Stimulated activated CD4-positive, alpha-beta T cell treated with anti-CD3 and anti-CD28 coated beads, Interleukin-1b, Interleukin-23, amount 100 ng/mL, for 48 hours (primary cell): ENCODE measurements at places on chromosomes 3 and 15.

DNA sequence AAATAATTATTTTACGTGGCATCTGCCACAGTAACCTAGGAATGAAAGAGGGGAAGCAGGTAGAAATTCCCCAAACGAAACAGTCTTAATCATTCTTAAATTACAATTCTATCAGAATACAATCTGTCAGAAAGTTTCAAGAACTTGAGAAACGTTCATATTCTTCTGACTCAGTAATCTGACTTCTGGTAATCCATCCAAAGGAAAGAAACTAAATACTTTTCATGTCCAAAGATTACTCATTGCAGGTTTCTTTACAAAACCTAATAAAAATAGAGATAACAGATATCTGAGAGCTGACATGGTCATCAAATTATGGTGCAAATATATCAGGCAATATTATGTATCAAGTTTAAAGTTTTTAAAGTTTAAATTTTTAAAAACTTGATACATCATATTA is 109.4 kb downstream of the DLG1 start:
- no peak for DNase-seq

DNA sequence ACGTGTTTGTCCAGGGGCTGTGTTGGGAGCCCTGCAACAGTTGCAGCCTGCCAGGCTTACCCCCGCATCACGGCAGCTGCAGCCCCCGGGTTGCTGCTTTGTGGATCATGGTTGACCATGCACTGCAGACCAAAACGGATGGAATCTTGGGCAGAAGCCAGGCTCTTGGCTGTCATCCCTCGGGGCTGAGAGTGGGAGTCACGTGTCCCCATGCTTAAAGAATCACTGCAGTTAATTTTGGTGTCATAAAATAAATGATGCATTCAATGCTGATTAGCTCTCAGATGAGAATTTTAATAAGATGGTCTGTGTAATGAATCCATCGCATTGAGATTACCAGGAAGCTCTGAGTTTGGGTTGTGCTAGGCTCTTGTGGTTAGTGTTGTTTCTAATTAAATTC is 115.6 kb downstream of the CHDH start:
- no peak for DNase-seq

- no peak for DNase-seq
Measured at GRCh38 chr3:39385456-39386090, 2.4 kb downstream of the SLC25A38 start.

- no peak for DNase-seq
Measured at GRCh38 chr15:80712956-80713355, 17.8 kb downstream of the ABHD17C start.

DNA sequence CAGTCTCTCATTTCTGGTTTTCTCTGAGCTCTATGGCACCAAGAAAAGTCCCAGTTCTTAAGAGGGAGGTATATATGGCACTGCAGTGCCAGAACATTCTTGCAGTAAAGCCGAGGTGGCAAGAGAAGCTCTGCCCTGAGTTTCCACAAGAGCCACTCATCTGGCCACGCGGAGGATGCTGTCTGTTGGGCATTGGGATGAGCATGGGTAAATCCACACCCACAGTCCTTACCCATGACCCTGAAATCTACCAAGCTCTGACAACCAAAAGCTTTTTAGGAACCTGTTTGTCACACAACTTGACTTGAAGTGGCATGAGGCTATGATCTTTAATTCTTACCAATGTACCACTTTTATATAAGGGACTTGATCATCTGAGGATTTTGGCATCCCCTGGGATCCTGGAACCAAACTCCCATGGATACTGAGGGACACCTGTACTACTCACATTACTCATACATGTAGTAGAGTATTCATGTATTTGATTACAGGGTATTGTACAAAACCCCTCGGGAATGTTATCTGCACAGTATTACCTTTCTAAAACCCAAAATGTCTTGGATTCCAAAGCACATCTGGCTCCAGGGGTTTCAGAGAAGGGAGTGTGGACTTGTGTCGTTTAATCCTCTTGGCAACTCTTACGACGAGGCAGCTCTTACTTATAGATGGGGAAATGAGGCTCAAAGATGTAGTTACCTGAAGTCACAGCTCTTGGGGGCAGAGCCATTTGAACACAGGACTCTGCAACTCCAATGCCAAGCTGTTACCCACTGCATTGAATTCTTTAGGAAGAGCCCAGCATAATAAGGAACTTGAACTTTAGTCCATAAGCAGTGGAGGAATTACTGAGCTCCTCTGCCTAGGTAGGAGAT is 8.8 kb downstream of the RPL32 start:
- no peak for DNase-seq

DNA sequence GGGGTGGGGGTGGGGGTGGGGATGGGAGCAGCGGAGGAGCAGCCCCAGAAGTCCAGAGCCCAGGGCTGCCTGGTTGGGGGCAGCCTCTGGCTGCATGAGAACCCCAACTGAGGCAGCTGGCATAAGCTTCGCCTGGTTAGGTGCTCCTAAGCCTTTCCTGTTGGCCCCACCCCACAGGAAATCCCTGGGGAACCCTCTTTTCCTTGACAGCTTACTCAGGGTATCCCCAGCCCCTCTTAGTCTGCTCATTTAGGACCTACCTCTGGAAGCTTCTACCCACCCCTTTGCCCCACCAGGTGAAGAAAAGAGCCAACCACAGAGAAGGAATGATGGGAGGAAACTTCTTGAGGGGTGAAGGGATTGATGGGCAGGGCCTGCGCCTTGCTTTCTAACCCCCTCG is 53.4 kb downstream of the IL20RB start:
- DNase-seq: no peak

DNA sequence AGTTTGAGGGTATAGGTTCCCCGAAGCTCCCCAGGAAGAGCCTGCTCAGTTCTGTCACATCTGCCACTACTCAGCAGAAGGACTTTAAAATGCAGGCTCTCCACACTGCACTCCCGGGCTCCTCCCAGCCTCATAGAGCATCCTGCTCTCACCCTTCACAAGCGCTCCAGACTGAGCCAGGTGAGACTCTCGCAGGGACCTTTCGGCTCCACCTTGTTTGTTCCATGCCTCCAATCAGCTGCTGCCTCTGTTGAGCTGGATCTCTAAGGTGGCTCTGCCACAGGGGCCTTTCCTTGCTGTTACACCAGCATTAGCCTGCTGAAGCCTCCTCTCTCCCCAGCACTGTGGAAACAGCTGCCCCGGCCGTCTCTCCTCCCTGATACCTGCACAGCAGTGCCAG is 56.1 kb downstream of the SLCO3A1 start:
- DNase-seq: no peak

GRCh38 chr15:70060993-70061305 is 36.8 kb downstream of the TLE3 start:
- no peak for DNase-seq

- DNase-seq: no peak
Measured at GRCh38 chr15:46111730-46112129, 476.9 kb downstream of the SQOR start.

DNA sequence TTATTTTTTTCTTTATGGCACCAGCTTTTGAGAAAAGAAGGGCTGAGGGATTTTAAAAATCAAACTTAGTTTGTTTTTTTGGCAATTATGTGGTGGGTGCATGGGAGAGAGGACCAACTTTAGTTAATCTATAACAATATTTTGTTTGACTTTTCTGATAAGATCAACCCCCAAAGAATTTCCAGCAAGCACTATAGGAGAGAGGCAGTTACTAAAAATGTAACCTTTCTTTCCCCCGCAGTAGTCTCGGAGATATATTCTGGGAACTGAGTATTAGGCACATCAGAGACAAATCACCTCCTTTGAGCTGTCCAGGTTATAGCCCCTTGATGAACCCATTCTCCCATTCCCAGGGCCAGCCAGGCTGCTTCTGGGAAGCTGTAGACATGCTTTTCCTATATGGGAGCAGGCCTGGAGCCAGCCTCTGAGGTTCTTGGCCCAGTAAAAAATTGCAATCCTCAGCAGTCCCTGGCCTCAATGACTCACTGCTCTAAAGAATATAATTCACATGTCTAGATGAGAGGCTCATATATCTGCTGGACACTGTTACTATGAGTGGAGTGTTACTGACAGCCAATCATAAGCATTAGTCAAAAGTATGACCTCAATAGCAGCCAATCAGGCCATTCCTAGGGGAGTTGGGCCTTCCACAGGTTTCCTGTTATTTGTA is 138.3 kb upstream of the AGBL1 start:
- DNase-seq: no peak

DNA sequence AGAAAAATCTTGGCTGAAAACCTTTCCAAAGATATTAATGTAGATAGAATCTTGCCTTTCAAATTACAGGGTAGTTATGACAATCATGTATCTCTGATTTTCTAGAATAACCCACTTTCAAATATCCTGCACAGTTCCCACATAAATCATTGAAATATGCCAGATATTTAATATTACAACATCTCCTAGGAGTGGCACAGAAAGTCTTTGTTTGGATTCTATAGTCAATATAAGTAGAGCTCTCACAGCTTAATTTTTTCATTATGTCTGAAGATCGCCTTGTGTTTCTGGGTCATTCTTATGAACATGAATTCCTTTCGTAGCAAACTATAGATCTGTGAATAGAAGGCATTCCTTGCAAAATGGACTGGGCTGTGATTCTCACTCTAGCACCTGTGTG is 5.0 kb downstream of the RARB start:
- DNase-seq: no peak

GRCh38 chr15:77104155-77104554 is 33.2 kb upstream of the TSPAN3 start:
- DNase-seq: no peak

GRCh38 chr3:49793486-49794085 is 6.1 kb downstream of the CDHR4 start:
- DNase-seq: no peak

GRCh38 chr3:152719264-152719663 is 115.7 kb upstream of the P2RY1 start:
- DNase-seq: no peak

DNA sequence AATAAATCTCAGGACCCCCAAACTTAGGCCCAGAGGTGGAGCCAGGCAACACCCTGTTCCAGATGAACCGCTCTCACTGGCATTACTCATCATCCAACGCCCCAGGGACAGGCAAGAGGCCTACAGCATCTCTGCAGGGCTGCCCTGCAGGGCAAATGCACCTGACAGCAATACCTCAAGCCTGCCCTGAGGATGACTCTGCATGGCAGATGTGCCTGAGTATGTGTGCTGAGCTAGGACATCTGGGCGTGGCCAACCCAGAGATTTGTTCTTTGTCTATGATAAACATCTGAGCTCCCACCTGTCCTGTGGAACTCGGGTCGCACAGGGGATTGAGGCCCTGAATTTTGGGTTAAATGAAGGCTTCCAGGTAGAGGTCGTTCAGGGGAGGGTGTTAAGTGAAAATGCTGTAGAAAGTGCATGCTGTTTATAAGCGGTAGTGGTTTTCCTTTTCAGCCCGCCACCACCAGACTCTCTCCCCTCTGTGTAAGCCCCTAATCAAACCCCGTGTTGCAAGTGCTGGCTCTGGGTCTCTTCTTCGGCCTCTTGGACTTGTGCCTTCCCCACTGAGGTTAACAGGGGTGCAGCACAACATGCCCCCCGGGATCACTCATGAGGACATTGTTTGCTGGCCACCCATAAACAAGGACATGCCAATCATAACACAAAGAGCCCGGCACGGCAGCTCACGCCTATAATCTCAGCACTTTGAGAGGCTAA is 92.3 kb downstream of the ATP10A start:
- DNase-seq: no peak

DNA sequence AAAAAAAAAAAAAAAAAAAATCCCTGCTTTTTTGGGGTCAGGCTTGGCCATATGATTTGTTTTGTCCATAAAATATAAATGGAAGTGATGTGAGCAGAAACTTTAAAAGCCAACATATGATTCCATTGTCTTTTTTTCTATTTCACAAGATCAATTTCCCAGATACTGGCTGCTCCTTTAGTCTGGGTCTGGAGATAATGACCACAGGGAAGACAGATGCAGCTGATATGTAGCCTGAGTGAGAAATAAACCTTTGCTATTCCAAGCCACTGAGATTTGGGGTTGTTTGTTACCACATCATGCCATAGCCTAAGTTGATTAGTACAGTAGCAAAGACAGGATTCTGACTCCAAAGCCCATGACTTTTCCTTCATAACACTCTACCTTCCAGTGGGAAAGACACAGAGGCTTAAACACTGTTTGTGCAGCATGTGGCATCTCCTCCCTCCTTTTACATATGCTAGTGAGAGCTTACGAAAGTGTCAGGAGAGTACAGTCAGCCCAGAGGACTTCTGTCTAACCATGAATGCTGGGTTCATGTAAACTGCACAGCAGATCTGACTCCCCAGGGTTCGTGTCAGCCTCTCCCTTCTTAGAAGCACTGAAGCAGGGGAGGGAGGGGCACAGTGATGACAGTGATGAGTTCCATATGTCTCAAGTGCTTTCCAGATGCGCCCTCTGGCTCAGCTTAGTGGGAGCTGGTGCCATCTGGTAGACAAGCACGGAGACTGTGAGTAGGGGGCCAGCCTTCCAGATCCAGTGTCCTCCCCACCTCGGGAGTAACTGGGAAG is 36.7 kb upstream of the SLC7A14 start:
- DNase-seq: no peak

DNA sequence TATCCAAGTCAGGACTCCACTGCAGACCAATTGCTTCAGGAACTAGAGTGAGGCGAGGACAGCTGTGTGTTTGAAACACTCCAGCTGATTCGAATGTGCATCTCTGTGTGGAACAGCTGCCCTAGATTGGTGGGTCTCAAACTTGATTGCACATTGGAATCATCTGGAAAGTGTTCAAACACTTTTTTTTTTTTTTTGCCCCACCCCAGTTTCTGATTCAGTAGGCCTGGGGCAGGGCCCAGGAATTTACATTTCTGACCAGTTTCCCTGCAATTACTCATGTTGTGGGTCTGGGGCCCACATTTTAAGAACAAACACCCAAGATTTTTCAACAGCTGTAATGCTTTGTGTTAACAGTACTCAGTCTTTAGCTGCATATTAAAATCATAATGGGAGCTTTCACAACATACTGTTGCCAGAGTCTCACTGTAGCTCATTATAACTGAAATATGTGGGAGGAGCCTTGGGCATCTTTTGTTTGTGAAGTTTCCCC is 156.6 kb downstream of the NR1D2 start:
- peak; percentile 3 for DNase-seq

GRCh38 chr3:130517602-130518001 is 625 bp downstream of the COL6A6 start:
- DNase-seq: no peak

- DNase-seq: no peak
Measured at GRCh38 chr15:42331235-42331634, 28.1 kb upstream of the CAPN3 start.

GRCh38 chr15:67611370-67612369 is 69.2 kb downstream of the MAP2K5 start:
- DNase-seq: no peak

- no peak for DNase-seq
Measured at GRCh38 chr3:69669070-69669469, 70.2 kb upstream of the MITF start.
